Brain microvascular endothelial cell (primary cell): ENCODE measurements at places on chromosomes 6 and 20.

- DNase-seq = no peak
Measured at GRCh38 chr6:69863766-69864165, 2.6 kb upstream of the COL19A1 start.

DNA sequence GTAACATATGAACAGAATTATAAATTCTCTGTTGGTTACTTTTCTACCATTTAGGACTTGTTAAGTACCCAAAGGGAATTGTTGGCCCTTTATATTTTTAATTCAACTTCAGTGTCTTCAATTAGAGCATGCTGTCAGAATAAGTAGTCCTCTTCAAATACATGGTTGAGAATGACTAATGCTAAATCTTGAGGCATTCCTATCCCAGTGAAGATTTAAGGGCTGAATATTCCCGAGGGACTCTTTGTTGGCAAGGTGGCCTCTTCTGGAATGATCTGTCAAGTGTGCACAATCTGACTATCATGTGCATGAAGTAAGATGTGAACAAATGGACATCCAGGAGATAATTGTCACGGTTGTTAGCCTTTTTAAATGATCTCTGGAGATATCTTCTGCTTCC, 421.7 kb downstream of the BMP2 start:
- no peak for DNase-seq

DNA sequence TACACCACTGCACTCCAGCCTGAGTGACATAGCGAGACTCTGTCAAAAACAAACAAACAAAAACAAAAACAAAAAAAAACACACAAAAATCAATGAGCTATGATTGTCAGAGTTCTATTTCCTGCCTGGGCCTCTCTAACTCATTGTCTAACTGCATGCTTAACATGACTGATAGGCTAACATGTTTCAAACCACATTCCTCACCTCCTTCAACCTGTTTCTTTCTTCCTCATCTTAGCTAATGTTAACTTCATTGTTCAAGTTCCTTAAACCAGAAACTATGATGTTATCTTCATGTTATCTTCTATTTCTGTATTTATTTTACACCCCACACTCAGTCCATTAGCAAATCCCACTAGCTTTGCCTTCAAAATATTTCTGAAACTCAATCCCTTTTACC, 41.5 kb downstream of the BEND6 start:
- DNase-seq = no peak

GRCh38 chr6:32164295-32164694, at the start of gene EGFL8:
TSS of gene EGFL8 (plus strand) at chr6:32164595. CDS start at chr6:32166166, 1,571 bp downstream.
- no peak for DNase-seq

DNA sequence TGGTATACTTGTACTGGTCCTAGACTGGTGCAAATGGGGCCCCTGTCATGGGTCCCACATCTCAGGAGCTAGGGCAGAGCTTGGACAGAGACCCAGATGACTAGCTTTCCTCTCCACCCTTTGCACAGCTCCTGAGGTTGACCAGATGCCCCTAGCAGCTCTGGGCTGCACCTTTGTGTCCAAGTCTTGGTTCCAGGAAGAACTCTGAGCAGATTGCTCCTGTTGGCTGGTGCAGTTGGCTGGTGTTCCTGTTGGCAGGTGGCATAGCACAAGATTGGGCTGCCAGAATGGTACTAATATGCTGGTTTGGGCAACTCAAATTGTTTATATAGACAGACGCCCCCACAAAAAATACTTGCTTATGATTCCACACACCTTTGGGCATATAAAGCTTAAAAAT, 89.4 kb upstream of the EZR start:
- DNase-seq = no peak

- DNase-seq = no peak
Measured at GRCh38 chr6:106510090-106510970, 119.0 kb downstream of the RTN4IP1 start.

DNA sequence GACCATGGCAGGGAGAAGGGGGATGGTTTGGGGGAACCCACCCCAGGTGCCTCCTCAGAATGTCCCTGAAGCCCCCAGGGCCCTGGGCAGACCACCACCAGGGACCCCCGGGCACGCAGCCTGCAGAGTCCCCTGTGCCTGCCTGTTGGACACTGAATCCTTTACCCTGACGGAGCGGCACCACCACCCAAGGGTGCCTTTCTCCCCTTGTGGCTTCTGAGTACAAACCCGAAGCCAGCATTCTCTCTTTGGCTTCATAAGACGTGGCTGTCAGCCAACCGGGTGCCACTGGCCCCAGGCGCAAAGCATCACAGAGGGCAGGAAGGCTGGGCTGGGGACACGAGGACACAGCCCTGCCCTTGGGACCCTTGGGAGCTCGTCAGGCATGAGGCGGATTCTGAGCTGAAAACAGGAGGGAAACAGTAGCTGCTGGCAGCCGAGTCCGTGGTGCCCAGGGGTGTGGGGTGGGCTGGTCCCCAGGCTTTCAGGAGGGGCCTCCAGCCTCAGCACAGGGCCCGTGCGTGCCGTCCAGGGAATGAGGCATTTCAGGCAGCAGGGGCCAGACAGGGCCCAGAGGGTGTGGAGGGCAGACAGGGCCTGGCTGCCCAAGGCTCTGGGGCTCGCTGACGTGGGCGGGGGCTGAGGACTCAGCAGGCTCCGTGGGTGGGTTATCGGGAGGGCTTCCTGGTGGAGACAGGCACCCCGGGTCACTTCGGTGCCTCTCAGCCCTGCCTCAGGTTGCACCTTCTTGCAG, 3.5 kb downstream of the COL9A3 start:
- no peak for DNase-seq

GRCh38 chr6:118092086-118092485, 185.0 kb downstream of the SLC35F1 start:
- DNase-seq = no peak
